Amniotic epithelial cell (primary cell): ENCODE measurements at places on chromosomes 5 and 9.

- DNase-seq: no peak
These were observed 11.0 kb upstream of the RECK start for GRCh38 chr9:36025746-36026145.

DNA sequence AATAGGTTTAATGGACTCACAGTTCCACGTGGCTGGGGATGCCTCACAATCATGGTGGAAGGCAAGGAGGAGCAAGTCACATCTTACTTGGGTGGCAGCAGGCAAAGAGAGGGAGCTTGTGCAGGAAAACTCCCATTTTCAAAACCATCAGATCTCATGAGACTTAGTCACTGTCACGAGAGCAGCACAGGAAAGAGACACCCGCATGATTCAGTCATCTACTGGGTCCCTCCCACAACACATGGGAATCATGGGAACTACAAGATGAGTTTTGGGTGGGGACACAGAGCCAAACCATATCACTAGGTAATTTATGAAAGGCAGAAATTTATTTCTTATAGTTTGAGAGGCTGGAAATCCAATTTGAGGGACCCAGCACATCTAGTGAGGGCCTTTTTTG lies 40.0 kb downstream of the MTREX start:
- DNase-seq: peak; percentile 5

DNA sequence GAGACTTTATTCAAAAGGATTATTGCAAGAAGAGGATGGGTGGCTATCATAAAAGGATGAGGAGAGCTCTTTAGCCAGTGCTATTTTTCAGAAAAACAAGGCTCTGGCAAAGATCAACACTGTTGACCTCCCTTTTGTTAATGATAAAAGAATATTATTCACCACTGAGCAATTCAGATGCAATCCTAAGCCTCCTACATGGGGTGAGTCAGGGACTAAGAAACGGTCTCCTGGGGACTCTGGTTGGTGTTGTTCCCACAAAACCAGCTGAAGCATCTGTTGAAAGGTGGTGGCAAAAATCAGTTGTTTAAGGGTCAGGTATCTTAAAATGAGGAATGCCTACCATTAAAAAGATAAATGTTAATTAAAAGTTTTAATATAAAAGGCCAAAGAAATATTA lies 7.7 kb upstream of the GCNT1 start:
- peak; percentile 91 for DNase-seq

- no peak for DNase-seq
These were observed 119.8 kb downstream of the SSBP2 start for GRCh38 chr5:81631124-81631523.

GRCh38 chr9:114238891-114239875 lies 83.7 kb upstream of the ORM1 start:
- peak; percentile 78 for DNase-seq

DNA sequence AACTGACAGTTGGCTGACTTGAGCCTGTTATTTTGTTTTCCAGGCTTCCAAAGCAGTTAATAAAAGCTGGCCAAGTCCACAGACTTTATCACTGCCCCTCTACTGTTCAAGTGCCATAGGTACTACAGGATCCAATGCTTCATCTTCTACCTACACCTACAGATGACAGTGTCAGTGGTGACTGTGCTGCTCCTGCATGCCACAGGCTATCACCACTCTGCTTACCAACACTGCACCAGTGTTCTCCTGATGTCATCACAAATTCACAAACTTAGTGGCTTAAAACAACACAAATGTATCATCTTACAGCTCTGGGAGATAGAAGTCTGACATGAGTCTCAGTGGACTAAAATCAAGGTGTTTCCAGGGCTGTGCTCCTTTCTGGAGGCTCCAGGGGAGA lies 26.6 kb downstream of the HMGCS1 start:
- DNase-seq: no peak

DNA sequence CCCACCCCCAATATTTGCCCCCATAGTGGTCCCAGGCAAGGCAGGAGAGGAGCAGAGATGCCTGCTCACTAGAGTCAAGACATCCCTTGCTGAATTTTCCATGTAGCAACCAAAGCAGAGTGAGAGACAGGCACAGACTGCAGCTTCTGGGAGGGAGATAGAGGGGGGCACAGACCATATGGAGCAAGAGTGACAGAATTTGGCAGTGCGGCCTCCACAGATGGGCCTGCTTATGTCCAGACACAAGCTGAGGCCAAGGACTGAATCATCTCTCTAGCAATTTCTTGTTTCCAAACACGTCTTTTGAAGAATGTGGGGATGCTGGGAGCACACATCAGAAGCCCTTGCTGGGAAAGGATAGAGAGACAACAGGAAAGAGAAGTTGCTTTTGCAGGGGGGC lies 53.0 kb upstream of the ALDH1B1 start:
- DNase-seq: peak; percentile 19

GRCh38 chr9:18473652-18474279 lies at the start of gene ADAMTSL1:
Gene ADAMTSL1 (plus strand): TSS chr9:18474153. CDS start chr9:18474233, 80 bp downstream.
- no peak for DNase-seq

DNA sequence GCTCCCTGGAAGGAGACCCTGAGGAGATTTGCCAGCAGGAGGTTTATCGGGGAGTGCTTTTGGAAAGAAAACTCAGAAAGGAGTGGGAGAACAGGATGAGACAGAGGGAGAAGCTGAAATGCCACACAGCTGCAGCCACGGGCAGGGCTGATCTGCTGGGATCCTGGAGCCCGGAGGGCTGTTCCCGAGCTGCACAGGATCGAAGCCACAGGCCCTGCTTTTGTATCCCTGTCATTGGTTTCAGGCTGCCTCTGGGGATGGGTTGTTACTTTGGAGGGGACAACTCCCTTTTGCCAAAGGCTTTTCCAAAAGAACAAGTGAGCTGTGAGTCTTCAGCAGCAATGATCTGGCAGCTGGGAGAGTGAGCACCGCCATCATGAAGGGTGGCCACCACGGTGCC lies 152.5 kb upstream of the PTCH1 start:
- no peak for DNase-seq

GRCh38 chr9:18360005-18360404 lies 113.9 kb upstream of the ADAMTSL1 start:
- no peak for DNase-seq

GRCh38 chr5:123705741-123706140 lies 193.8 kb downstream of the CSNK1G3 start:
- peak; percentile 60 for DNase-seq

DNA sequence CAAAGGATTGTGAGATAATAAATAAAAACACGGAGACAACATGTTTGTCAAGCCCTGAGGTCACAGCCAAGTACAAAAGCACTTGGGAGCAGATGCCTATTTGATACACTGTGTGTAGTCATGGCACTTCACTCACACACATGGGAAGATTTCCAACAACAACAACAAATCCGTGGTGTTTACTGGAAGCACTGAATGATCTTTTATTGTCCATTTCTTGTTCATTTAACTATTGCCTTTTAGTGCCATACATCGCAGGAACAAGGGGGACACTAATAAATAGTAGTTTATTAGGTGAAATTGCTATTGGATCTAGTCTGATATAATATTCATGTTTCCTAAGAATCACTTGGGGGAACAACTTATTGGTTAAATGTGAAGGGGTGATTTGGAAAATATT lies 20.4 kb upstream of the GDNF start:
- no peak for DNase-seq

DNA sequence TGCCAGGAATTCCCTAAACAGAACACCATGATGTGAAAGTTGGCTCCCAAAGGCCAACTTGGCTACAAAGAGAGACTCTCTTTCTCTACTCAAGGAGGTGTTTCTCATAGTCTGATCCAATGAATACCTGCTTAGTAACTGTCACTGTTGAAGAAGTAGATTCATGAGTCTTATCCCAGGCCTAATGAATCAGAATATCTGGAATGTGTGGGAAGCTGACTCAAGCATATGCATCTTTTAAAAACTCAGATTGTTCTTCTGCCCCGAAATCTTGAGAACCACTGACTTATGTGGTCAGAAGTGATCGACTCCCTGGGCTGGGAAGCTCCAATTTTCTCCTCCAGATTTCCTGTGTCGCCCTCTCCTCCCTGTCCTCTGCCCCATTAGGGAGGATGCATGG lies 345.6 kb downstream of the PLK2 start:
- peak; percentile 82 for DNase-seq

DNA sequence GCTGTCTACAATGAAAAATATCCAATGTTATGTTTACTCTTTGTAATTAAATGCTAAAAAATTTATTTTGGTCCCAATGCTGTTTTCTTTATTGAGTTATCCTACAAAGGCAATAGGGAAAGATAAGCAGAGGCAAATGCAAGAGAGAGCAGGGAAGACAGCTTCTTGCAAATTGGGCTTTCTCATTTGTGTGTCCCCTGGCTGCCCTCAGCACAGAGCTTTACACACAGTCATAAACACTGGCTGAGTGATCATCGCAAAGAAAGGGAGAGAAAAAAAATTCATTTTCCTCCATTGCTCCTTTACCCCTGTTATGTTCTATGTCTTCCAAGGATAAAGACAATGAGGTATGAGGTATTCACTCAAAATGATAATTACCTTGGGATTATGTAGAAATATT lies 2.3 kb upstream of the TSSK1B start:
- no peak for DNase-seq

DNA sequence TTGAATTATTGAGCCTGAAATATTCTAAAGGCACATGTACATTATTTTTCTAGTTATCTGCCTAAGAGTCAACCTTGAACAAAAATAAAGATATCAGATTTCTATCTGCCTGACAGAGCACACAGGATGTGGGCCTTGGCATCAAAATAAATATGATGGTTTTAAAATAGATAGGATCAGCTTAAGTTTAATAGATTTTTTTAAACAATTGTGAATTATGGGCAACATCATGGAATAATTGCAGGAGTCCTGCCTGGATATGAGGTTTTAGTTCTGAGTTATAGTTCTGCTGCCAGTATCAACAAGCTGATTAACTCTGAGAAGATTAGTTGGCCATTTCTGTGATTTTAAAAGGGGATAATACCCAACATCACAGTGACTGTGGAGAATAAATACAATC lies 107.0 kb upstream of the PCA3 start:
- no peak for DNase-seq

DNA sequence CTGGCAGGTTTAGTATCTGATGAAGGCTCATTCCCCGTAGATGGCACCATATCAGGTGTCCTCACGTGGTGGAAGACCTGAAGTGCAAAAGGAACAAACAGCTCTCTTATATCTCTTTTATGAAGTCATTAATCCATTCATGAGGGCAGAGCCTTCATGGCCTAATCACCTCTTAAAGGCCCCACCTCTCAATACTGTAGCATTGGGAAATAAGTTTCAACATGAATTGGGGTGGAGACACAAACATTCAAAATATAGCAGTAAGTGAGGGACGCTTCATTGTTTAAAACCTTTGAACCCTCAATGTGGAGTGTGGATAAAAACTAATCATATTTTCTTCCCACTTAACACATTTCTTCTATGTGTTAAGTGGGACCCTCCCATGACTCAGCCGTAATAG lies 489.4 kb upstream of the WWC1 start:
- no peak for DNase-seq

DNA sequence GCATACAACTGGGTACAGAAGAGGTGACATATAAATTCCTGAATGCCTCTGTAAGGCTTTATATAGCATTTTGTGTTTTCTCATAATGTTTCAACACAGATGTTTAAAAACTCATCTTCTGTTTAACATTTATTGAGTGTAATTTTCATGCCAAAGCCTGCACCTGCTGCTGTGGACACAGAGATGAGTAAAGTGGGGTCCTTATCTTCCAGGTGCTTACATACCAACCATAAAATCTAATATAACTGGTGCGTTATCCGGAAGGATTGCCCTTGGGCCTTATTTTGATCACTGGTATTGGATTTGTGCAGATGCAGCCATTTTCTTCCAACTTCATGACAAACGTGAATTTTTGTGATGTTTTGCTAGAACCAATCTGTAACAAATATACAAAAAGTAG lies 222.3 kb downstream of the DMRT2 start:
- DNase-seq: no peak

DNA sequence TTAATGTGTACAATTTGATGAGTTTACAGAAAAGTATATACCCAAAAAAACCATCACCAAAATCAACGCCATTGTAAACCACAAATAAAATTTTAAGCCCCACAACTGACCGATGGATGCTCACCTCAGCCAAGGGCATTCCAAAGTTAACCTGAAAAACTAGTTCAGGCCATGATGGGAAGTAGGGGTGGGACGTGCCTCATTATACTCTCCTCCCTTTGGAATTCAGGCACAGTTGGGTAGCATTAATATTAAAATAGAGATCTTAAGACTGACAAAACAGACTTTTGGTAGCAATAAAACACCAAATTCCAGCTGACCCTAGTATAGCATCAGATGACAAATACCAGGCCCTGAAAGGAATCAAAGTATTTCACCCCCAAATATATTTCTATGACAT lies 129.0 kb downstream of the CDH18 start:
- no peak for DNase-seq

- DNase-seq: no peak
These were observed 52.8 kb downstream of the GRIA1 start for GRCh38 chr5:153543288-153543687.

GRCh38 chr5:122694884-122695283 lies 80.0 kb upstream of the SNX2 start:
- DNase-seq: peak; percentile 35

- DNase-seq: peak; percentile 83
These were observed at the start of gene SNX30 for GRCh38 chr9:112750016-112750763. Gene SNX30 (plus strand): TSS chr9:112750760. CDS start chr9:112751002, 242 bp downstream.

DNA sequence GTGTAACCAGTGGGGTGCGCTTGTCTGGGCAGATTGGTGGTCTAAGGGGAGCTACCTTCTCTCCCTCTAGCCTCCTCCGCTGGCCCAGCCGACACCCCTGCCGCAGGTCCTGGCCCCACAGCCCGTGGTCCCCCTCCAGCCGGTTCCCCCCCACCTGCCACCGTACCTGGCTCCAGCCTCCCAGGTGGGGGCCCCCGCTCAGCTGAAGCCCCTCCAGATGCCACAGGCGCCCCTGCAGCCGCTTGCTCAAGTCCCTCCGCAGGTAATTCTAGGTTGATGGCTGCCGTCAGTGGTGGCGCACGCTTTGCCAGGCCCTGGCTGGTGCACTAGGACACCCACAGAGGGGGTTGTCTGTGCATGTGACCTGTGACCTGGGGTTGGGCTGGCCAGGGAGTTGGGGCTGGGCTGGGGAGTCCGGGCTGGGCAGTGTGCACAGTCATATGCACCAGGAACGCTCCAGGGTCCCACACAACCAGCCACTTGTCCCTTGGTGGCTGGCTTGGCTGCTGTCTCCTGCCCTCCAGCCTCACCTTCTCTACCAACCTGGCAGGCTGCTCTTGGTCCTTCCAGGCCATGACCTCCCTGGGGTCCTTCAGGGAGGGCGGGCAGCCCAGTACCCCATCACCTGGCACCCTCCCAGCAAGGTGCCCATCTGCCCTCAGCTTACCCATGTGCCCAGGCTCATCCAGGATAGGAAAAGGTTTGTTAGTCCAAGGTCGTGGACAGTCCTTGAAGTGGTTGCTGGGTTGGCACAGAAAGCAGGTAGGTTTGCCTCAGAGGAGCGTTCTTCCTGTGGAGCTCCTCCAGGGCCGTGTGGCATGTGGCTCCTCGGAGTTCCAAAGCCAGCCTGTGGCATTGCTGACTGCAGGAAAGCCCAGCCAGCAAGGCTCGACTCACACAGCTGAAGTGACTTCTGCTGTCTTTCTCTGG lies 73.2 kb downstream of the WNK2 start:
- DNase-seq: no peak

DNA sequence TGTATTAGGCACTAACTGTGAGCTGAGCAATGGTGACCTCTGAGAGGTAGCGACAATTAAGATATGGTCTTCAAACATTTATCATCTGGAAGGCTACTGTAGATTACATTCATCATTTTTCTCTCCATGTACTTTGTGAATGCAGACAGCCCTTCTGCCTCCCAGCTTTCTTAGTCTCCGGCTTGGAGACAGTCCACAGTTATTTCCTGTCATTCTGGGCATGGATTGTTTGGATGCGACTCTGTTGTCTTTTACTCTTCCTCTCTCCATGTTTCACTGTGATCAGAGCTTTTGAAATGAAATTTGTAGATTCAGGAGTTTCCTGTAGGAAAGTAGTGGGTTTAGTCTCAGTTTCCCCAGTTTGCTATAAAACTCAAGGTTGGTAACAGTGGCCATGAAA lies 20.5 kb downstream of the DMRT2 start:
- no peak for DNase-seq
